ENCODE measurements at places on chromosomes 16 and 17.

DNA sequence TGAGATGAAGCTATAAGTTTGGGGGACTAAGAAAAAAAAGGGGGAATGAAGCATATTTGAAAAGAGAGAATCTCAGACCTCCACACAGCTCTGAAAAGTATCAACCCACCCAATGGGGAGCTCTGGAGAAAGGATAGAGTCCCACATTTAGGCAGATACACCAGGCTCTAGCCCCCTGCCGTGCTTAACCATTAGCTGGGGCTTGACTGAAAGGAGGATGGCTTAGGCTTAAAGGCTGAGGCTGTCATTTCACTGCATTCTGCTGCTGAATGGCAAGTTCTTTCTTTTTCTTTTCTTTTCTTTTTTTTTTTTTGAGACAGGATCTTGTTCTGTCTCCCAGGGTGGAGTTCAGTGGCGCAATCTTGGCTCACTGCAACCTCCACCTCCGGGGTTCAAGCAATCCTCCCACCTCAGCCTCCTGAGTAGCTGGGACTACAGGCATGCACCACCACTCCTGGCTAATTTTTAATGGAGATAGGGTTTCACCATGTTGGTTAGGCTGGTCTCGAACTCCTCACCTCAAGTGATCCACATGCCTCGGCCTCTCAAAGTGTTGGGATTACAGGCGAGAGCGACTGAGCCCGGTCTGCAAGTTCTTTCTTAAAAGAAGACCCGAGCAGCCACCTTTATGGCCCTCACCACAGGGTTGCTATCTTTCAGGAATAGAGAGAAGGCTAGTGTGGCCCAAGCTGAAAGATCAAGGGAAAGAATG, 9.0 kb upstream of the MMP2 start:
- DNase-seq, result no peak

DNA sequence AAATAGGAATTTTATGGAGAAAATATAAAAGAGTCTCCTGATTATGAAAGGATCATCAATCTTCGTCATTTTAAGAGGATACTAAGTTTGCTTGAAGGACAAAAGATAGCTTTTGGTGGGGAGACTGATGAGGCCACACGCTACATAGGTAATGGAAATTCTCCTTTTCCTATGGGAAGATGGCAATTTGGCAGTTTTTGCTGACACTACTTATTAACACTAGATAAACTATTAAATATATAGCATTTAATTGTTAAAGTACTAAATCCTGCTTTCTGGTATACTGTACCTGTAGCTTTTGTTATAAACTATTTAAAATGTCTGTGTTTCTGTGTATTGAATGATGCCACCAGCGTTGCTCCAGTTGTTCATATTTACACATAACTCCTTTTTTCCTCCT, 12.6 kb downstream of the ALDH3A2 start:
- no peak for DNase-seq

DNA sequence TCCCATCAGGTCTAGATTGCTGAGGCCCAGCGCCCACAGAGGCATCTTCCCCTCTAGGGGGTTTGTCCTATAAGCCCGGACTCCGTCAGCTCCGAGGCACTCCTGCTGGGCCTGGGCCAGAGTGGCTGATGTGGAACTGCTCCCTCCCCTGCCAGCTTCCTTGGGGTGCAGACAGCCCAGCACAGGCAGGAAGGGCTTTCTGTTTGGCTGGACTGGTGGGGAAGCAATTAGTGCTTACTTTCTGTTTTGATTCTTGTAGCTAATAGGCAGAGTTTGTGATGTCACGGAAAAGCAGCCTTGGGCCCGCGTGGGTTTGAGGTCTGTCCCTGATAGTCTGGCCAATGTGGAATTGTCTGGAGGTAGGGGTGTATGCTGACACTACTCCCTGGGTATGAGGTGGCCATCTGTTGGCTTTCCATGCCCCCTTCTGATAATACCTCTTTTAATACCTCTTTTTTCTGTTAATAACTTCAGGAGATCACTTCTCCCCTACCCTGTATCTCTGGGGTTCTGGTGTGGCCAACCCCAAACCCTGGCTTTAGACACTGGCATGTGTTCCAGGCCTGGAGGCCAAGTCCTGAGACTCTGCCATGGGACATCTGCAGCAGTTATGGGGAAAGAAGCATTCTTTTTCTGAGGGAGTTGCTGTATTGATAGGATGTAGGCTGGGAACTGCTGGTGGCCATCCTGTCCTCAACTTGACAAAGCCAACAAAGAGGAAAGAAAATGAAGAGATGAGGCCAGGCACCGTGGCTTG, 190.9 kb downstream of the RAB11FIP4 start:
- no peak for DNase-seq

GRCh38 chr17:8360260-8360659, 16.2 kb downstream of the KRABD2 start:
- DNase-seq, result no peak

DNA sequence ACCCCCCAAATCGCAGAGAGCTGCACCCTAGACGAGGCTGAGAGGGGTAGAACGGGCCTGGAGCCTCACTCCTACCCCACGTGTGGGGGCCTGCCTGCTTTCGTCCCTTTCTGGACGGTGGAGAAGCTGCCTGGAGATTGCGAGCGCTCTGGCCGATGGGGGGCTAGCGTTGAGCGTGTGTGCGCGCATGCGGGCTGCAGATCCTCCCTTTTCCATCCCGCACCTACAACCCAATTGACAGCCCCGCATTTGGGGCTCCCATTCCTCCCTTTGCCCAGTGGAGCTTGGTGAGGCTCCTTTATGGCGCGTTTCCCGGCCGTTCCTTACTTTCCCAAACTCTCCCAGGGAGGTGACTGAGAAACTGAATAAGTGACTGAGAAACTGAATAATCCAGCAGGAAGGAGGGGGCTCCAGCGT, 907 bp upstream of the ESRP2 start:
- no peak for DNase-seq

- DNase-seq, result no peak
Measured at GRCh38 chr17:77579131-77579530, 379.4 kb upstream of the TNRC6C start.

Measured in activated naive CD4-positive, alpha-beta T cell treated with anti-CD3 and anti-CD28 coated beads, Interleukin-2, amount 50 U/mL, for 16 hours (primary cell).